Stomach (tissue), 19 donors: ENCODE measurements at places on chromosomes 6 and 20. TPM values are rescaled to one million over a fixed set of nuclear protein-coding genes. Genes with fewer than 3 reads are reported as not detected.
A peak's percentile ranks its signal among the peaks of the same experiment; 100 is the strongest.

Gene SLC32A1
- not detected for polyA plus RNA-seq

Gene GHRH
- polyA plus RNA-seq = not detected

Gene SLC17A1
- polyA plus RNA-seq = not detected

Gene ADIG
- not detected for polyA plus RNA-seq

Gene DLL1
- 5.5 TPM for polyA plus RNA-seq

Gene FRK
- 1.8 TPM for polyA plus RNA-seq

Gene ZNF831
- polyA plus RNA-seq = 0.15 TPM

Gene SULF2
- 9.1 TPM for polyA plus RNA-seq

Gene MAP3K7
- polyA plus RNA-seq = 13.3 TPM

Gene HAO1
- polyA plus RNA-seq = not detected

Gene MROH8
- polyA plus RNA-seq = 1.4 TPM

Gene CTAGE9
- not detected for polyA plus RNA-seq

DNA sequence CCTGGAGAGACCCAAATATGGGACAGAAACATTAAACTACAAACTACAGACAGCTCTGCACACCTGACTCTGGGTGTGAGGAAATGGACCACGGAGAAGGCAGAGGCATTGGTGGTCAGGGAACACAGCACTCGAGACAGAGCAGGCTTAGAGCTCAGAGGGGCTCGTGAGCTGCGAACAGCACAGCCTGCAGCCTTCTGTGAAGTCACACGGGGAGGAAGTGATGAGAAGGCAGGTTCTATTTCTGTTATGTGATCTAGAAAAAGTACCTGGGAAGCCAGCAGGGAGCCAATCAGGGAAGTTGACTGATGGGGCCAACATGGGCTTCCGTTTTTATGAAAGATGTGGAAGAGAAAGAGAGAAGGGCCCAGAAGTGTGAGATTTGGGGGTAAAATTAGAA is 88.9 kb upstream of the SNAP25 start:
- peaks cover 12% of the 10 kb centered on the region for H3K4me1 ChIP-seq
- no peak for DNase-seq
- H3K36me3 ChIP-seq = no peaks in the 10 kb centered on the region
- H3K27me3 ChIP-seq = no peaks in the 10 kb centered on the region
- H3K27ac ChIP-seq = no peak overlapping the region

DNA sequence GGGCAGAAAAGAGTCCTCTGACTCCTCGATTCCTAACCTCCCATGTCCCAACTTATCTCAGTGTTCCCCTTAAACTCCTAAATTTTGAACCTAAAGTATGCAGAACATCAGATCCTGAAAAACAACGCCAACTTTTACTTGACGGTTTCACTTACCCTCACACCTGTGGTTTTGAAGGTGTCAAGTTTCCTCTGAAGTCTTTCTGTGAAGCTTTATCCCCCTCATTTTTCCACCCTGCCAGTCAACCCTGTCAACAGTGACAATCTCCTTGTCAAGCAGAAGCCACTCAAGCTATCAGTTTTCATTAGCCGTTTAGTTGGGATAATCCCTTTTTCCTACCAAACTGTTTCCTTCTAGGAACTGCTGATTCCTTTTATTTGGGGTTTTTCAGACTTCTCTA is 245.4 kb upstream of the PREP start:
- H3K4me3 ChIP-seq = no peak overlapping the region
- DNase-seq = no peak
- no peaks in the 10 kb centered on the region for H3K36me3 ChIP-seq
- no peaks in the 10 kb centered on the region for H3K4me1 ChIP-seq
- no peak overlapping the region for H3K27ac ChIP-seq

- H3K36me3 ChIP-seq = no peaks in the 10 kb centered on the region
- no peak overlapping the region for H3K27ac ChIP-seq
- DNase-seq = no peak
- H3K27me3 ChIP-seq = no peaks in the 10 kb centered on the region
Observed at GRCh38 chr6:170313716-170314295, 7.2 kb downstream of the FAM120B start.

DNA sequence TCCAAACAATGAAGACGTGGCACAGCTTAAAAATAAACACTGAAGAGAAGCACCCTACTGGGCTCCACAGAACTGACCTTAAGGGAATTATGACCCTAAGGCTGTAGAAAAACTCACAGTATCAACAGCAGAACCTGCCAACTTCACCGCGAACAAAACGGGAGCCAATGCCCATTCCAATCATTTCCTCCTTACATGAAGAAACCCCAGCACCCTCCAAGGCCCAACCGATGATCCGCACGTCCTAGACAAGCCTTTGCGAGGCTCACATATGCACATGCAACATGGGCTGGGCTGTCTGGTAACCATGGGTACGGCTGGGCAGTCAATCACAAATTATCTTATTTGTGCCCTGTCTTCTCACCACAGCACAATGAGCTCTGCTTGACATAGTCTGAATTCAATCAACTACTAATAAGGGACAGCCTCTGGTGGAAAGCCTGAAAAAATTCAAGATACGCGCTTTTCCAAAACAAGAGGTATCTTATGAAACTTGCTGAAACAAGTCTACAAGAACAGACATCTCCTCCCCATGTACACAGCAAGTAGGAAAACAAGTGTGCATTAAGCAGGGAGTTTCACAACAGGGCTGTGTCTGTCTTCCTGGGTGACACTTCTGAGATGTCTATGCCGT is 1.7 kb downstream of the DIDO1 start:
- no peaks in the 10 kb centered on the region for H3K27me3 ChIP-seq
- no peaks in the 10 kb centered on the region for H3K36me3 ChIP-seq
- peaks cover 89% of the 10 kb centered on the region for H3K4me1 ChIP-seq

GRCh38 chr6:157842212-157842611 is 19.2 kb downstream of the SNX9 start:
- H3K4me1 ChIP-seq = peaks cover 43% of the 10 kb centered on the region
- H3K4me3 ChIP-seq = no peak overlapping the region
- no peaks in the 10 kb centered on the region for H3K27me3 ChIP-seq

DNA sequence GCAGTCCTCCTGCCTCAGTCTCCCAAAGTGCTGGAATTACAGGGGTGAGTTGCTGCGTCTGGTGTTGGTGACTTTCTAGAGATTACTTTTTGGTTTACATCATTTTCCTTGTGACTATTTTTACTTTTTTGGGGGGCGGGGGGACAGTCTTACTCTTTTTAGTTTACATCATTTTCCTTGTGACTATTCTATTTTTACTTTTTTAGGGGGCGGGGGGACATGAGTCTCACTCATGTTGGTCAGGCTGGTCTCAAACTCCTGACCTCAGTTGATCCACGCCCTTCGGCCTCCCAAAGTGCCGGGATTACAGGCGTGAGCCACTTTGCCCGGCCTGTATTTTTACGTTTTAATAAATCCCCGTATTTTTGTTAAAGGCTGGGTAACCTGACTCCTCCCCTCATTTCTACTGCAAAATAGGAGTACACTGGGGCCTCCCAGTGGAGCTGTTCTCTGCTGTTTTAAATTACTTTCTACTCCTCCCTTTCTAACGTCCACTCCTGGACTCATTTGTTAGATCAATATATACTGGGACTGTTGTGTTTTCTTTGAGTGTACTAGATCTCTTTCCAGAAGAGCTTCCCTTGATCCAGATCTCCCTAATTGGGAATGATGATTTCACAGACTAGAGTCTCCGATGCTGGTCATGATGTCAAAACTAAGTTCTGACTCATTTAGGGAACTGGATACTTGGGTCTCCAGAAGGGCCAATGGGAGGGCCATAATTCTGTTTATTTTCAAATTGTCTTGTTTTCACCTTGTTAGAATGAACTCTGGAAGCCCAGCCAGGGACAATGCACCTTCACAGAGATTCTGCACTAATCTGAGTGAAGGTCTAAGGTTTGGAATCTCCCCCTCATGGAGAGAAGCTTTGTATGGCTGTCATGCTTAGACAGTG is 9.2 kb downstream of the HSPA1B start:
- peaks cover 35% of the 10 kb centered on the region for H3K4me1 ChIP-seq
- DNase-seq = no peak
- H3K36me3 ChIP-seq = peaks cover 53% of the 10 kb centered on the region
- H3K27me3 ChIP-seq = no peaks in the 10 kb centered on the region
- H3K27ac ChIP-seq = peak overlapping the region; percentile 97

GRCh38 chr6:89379281-89379680 is 26.8 kb upstream of the UBE2J1 start:
- peaks cover 7% of the 10 kb centered on the region for H3K4me1 ChIP-seq
- H3K4me3 ChIP-seq = no peak overlapping the region

- no peak overlapping the region for H3K27ac ChIP-seq
- DNase-seq = no peak
- H3K36me3 ChIP-seq = no peaks in the 10 kb centered on the region
- H3K4me1 ChIP-seq = no peaks in the 10 kb centered on the region
Observed at GRCh38 chr6:135331002-135331401, 149.9 kb downstream of the MYB start.

DNA sequence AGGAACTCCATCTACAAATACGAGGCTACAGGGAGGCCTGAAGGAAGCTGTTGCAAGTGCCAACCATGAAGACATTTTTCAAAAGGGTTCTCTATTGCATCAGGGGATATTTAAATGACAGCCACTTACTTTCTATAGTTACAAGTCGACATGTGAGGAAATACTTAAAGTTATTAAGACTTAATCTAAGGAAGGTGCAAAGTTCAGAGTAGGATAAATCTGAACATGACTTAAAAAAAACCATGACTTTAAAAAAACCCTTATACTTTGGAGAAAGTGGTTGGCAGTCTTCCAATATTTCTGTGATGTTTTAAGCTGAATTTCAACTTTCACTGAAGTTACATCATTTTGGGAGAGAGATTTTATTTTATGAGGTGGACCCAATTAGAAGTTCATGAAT is 56.3 kb upstream of the EMILIN3 start:
- H3K36me3 ChIP-seq = peaks cover 39% of the 10 kb centered on the region
- DNase-seq = no peak
- H3K27me3 ChIP-seq = no peaks in the 10 kb centered on the region
- peaks cover 18% of the 10 kb centered on the region for H3K4me1 ChIP-seq
- no peak overlapping the region for H3K4me3 ChIP-seq

- H3K27me3 ChIP-seq = no peaks in the 10 kb centered on the region
- H3K4me3 ChIP-seq = no peak overlapping the region
- no peak for DNase-seq
- H3K36me3 ChIP-seq = no peaks in the 10 kb centered on the region
- no peaks in the 10 kb centered on the region for H3K4me1 ChIP-seq
Observed at GRCh38 chr6:81401970-81402690, 350.4 kb downstream of the TENT5A start.

GRCh38 chr6:21616005-21616404 is 22.5 kb downstream of the SOX4 start:
- no peaks in the 10 kb centered on the region for H3K36me3 ChIP-seq
- H3K4me3 ChIP-seq = no peak overlapping the region
- no peaks in the 10 kb centered on the region for H3K27me3 ChIP-seq
- no peak for DNase-seq
- H3K4me1 ChIP-seq = peaks cover 7% of the 10 kb centered on the region
- H3K27ac ChIP-seq = no peak overlapping the region

GRCh38 chr20:2800521-2801285 is at the start of gene CPXM1:
Gene CPXM1, minus strand, starts transcription at chr20:2800627. Its CDS starts 55 bp downstream, at chr20:2800572.
- peaks cover 8% of the 10 kb centered on the region for H3K27me3 ChIP-seq
- H3K4me3 ChIP-seq = peak within 1 kb of the TSS; percentile 25
- H3K27ac ChIP-seq = no peak within 1 kb of the TSS
- peaks cover 26% of the 10 kb centered on the region for H3K4me1 ChIP-seq

- no peaks in the 10 kb centered on the region for H3K27me3 ChIP-seq
- no peak overlapping the region for H3K27ac ChIP-seq
- no peaks in the 10 kb centered on the region for H3K36me3 ChIP-seq
- no peak overlapping the region for H3K4me3 ChIP-seq
- DNase-seq = peak; percentile 55
Observed at GRCh38 chr6:74182992-74183391, 487.0 kb downstream of the CD109 start.

GRCh38 chr20:48187851-48188250 is 402.6 kb upstream of the SULF2 start:
- H3K4me1 ChIP-seq = no peaks in the 10 kb centered on the region
- H3K27me3 ChIP-seq = no peaks in the 10 kb centered on the region
- H3K4me3 ChIP-seq = no peak overlapping the region

DNA sequence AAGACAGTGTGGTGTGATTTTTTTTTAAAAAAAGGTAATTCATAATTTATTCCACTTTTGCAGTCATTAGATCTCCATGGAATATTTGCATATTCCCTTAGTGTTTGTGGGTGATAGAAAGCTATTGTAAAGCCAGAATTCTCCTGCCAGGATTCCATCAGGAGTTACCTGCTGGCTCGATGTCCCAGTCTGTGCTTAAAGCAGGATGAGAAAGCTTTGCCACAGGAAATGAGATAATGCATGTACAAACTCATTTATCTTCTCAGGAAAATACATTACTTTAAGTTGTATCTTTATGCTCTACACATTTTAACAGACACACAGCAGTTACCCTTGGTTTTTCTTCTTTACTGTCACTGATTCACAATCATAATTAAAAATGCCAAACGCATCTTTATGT is 553.0 kb downstream of the CD109 start:
- H3K4me1 ChIP-seq = no peaks in the 10 kb centered on the region
- no peak for DNase-seq
- no peaks in the 10 kb centered on the region for H3K27me3 ChIP-seq
- no peaks in the 10 kb centered on the region for H3K36me3 ChIP-seq
- H3K27ac ChIP-seq = no peak overlapping the region
- H3K4me3 ChIP-seq = no peak overlapping the region

- H3K4me1 ChIP-seq = peaks cover 6% of the 10 kb centered on the region
- no peaks in the 10 kb centered on the region for H3K36me3 ChIP-seq
- no peak overlapping the region for H3K27ac ChIP-seq
Observed at GRCh38 chr20:20820104-20820503, 107.7 kb upstream of the RALGAPA2 start.

- H3K4me1 ChIP-seq = peaks cover 24% of the 10 kb centered on the region
- H3K27me3 ChIP-seq = no peaks in the 10 kb centered on the region
- H3K4me3 ChIP-seq = no peak overlapping the region
- no peak overlapping the region for H3K27ac ChIP-seq
Observed at GRCh38 chr6:30981942-30982772, 1.4 kb upstream of the MUC21 start.

GRCh38 chr20:2088891-2089290 is 12.7 kb upstream of the STK35 start:
- H3K27me3 ChIP-seq = no peaks in the 10 kb centered on the region
- H3K4me3 ChIP-seq = no peak overlapping the region
- no peak for DNase-seq
- no peaks in the 10 kb centered on the region for H3K36me3 ChIP-seq

GRCh38 chr6:34472425-34472824 is 6.5 kb downstream of the PACSIN1 start:
- H3K4me3 ChIP-seq = no peak overlapping the region
- no peaks in the 10 kb centered on the region for H3K4me1 ChIP-seq
- H3K36me3 ChIP-seq = no peaks in the 10 kb centered on the region
